Stimulated activated memory B cell treated with anti-CD40 and anti-IgM and Interleukin-4, amounts not matched to agents 10 μg/mL and 1 μg/mL and 100 μg/mL, for 72 hours (primary cell): ENCODE measurements at places on chromosomes 5 and 9.

DNA sequence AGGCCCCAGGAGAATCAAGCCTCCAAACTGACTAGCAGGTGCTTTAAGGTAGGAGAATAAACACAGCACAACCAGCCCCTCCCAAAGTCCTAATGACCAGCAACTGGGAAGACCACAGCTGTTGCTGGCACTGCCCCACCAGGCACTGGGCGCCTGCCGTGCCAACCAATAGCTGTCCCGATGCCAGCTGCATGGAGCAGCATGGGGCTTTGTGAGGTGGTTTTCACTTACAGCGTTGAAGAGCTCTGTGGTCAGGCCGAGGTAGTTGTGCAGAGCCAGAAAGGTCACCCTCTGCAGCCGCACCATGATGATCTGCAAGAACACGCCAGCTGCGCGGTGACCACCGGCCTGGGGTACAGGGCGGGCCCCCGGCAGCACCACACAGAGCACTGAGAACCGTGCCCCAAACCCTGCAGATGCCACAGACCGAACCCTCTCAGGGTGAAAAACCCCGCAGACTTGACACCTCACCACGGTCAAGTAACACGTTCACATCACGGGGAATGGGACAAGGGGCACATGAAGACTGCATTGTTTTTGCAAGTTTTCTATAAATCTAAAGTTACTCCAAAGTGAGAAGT, 28.7 kb downstream of the PNPLA7 start:
- ATAC-seq, result no peak

DNA sequence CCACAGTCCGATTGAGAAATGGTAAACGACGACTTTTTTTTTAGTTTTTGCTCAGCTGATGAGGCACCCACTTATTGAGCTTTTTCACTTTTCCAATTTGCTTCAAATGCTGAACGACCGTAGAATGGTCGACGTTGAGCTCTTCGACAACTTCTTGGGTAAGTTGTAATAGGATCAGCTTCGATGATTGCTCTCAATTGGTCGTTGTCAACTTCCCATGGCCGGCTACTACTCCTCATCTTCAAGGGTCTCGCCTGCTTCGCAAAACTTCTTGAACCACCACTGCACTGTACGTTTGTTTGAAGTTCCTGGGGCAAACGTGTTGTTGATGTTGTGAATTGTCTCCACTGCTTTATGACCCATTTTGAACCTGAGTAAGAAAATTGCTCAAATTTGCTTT, 35.7 kb downstream of the NSD1 start:
- no peak for ATAC-seq

DNA sequence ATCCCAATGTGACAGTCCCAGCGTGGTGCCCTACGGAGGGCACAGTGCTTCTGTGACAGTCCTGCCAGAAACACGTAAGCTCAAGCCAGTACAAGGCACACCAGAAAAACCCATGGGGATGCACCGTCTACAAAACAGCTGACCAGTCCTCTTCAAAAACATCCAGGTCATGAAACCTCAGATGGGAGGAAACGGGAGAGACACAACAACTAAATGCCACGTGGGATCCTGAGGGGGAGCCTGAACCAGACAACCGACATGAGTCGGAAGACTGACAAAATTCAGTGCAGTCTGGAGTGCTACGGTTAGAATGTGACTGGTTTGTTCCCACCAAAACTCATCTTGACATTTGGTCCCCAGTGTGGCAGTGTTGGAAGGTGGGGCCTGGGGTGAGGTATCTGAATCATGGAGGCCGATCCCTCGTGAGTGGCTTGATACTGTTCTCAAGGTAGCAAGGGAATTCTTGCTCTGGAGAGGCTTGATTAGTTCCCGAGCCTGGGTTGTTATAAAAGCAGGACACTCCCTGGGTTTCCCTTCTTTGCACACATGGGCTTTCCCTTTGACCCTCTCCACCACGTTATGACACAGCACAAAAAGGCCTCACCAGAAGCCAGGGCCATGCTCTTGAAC, 55.4 kb downstream of the ADAMTS2 start:
- no peak for ATAC-seq

- no peak for ATAC-seq
Measured at GRCh38 chr9:125131778-125132177, 11.6 kb downstream of the SCAI start.

DNA sequence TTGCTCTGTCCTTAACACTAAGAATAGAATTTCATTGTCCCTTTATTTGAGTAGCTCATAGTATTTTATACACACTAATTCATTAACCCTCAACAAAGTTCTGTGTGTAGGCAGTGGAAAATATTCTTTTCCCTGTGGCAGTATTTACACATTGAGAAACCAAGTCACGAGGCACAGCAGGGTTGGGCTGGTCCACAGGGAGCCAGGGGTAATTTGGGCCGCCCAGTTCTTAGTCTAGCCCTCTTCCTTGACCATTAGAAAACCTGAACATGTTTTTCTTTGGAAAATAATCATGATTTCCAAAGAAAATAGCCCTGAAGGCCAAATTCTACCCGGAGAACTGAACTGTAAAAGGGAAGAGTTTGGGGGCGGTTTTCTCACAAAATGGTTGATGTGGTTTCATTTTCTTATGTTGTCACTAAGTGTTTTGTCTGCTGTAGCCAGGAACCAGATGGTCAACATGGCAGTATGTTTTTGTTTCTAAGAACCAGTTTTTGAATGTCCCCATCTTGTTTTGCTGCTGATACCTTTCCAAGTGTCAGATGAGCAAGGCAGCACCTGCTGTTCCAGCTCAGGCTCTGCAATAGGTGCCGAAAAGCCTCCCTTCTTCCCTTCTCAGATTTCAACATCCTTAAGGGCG, 29.6 kb downstream of the ARHGEF28 start:
- ATAC-seq, result no peak

DNA sequence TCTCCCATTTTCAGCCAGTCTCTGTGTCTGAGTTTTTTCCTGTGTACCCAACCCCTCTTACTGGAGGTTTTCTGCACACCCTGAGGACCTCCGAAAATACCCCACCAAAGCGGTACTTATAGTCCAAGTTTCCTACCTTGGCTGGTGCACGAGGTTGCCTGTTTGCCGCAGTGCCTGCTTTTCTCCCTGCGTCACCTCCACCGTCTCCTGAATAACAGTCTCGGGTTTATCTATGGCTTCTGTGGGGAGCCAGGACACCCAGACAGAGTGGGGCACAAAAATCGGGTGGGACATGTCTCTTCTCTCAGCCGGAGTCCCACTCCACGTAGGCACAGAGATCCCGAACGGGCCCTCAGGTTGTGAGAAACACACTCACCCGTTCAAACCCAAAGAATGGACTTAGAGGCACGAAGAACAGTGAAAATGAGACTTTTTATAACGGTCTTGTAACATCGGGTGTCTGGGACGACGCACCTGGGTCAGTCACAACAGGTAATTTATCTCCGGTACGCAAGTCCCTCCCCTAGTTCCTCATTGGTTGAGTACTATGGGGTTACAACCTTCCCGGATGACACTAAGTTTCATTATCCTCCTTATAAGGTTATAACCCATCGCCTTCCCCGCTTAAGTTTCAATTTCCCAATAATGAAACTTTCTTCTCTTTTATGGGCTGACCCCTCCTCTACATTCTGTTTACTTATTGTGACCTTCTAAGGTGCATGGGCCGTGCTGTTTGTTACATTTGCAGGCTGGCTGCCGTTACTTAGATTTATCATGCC, 970.2 kb upstream of the COX7C start:
- no peak for ATAC-seq

DNA sequence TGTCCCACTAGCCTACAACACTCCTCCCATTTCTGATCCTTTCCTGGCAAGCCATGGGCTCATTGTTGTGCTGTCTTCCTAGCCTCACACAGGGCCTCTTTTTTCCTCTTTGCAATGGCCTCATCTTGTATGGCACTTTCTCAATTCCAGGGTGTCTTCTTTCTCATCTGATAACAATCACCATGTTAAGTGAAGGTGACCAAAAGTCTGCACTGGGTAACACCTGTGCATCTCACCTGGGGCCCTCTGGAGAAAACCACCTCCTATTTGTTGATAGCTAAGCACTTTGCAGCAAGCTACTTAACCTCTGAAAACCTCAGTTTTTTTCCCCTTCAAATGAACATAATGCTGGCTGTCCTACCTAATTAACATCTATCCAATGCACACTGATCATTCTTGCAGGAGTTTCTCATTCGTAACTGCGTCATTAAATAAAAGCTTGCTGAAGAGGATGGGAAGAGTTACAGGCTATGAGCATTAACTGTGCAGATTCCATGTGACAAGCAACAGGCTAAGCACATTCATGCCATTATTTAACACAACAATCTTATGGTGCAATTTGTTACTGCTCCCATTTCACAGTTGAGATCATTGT, 60.1 kb upstream of the STK32A start:
- ATAC-seq, result no peak

DNA sequence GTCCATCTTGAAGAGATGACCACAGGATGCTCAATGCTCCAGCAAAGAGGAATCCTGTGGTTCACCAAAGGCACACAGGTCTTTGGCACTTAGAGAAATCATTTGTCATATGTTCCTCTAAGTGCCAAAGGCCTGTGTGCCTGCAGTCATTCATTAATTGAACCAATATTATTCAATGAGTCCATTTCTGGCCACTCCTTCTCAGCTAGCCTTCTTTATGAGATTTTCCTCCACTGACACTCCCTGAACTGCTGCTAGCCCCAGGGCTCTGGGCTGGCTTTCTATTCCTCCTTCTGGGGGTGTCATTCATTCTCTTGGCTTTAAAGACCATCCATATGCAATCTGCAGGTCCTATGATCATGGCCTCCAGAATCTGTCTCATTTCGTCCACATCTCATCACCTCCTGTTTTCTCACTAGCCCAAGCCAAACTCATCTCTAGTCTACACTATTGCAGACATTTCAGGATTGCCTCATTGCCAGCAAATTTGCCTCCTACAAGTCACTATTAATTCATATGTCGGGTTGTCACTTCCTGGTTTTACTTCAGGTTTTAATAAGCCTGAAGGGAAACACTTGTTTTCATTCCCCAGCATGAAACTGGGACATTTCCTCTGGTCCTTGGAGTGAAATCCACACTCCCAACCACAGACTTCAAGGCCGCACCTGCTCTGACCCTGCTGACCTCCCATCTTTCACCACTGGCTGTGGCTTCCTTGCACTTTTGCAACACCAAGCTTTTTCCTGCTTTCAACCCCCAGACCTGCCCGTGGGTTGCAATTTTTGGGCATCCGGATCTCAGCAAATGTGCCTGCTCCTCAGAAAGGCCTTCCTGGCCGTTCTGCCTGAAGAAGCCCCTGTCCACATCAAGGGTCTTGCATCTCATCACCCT, 35.1 kb downstream of the KCNIP1 start:
- no peak for ATAC-seq

GRCh38 chr9:18362901-18363685, 110.9 kb upstream of the ADAMTSL1 start:
- no peak for ATAC-seq

DNA sequence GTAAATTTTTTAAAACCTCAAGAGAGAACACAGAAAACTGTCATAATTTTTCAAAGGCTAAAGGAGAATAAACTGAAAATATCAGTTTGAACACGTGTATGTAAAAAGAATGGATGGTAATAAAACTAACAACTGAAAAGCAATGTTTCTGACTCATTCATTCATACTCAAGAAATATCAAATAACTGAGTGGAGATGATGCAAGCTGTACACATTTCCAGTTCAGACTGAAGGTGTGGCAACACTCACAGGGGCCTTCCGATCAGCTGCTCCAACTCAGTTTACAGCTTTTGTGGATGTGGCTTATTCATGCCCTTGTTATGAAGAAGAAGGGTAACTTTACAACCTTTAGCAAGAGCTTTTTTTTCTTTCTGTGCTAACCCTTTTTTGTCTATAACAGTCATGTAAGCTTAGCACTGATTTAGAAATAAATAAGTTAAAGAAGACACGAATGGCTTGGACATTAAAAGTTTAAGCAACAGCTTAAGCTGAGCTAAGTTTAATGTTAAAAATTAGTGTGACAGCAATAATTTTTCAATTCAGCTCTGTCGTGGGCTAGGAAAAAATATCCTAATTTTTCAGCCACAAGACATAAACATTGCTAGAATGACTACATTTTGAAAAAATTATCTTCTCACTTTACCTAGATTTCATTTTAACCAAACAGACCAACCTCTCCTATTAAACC, 453.5 kb downstream of the RAB3C start:
- no peak for ATAC-seq

- no peak for ATAC-seq
Measured at GRCh38 chr5:88486431-88486830, 217.8 kb upstream of the TMEM161B start.

DNA sequence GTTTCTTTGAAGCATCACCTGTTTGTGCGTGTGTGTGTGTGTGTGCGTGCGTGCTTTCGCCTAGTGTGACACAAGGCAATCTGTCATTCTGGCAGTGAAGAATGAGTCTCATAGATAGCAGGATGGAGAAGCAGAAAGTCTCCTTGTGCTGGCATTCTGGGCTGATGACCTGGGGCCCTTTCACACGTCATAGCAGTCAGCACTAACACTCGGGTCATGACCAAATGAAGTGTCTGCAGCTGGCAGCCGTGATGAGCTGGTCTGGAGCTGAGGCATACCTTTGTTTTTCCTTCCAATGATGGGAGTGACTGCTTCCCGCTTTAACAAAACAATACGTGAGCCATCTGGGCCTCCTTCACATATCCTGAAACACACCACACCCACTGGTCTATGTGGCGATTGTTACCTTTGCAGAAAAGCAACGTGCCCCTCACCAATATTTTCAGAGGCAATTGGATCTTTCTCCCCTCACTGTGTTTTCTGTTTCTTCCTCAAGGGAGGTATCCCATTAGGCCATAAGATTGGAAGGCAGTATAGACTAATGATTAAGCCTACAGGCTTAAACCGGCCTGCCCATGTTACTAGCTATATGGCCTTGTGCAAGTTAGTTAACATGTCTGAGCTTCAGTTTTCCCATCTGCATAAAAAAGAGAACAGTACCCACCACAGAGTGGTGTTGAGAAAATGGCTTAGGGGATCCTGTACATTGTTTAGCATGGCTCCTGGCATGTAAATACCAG, 88.8 kb downstream of the SREK1 start:
- no peak for ATAC-seq

GRCh38 chr9:136231478-136232297, 13.9 kb downstream of the QSOX2 start:
- no peak for ATAC-seq

- no peak for ATAC-seq
Measured at GRCh38 chr5:168611165-168611564, 32.0 kb upstream of the PANK3 start.

DNA sequence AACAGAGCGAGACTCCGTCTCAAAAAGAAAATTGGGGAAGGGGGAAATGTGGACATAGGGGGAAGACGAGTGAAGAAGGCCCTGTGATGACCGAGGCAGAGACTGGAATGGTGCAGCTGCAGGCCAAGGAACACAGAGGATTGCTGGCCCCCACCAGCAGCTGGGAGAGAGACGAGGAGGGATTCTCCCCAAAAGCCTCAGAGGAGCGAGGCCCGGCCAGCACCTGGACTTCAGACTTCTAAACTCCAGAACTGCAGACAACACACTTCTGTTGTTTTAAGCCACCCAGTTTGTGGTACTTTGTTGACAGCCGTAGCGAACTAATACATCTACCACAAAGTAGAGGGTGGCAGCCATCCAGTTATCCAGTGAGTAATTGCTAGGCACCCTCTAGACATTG, 124.6 kb downstream of the ATPSCKMT start:
- no peak for ATAC-seq

GRCh38 chr9:1505489-1505888, 455.3 kb downstream of the DMRT2 start:
- ATAC-seq, result no peak

- peak; percentile 0 for ATAC-seq
Measured at GRCh38 chr5:132103969-132104391, 30.4 kb downstream of the CSF2 start.
